Epithelial cell of proximal tubule (primary cell): ENCODE measurements at places on chromosomes 7 and 10. TPM values are rescaled to one million over a fixed set of nuclear protein-coding genes. Genes with fewer than 3 reads are reported as not detected.

GRCh38 chr10:97596101-97597082 is 6.9 kb downstream of the C10orf62 start:
- DNase-seq, result peak; percentile 78

- no peak for DNase-seq
Measured at GRCh38 chr10:124345521-124345920, 73.2 kb downstream of the OAT start.

DNA sequence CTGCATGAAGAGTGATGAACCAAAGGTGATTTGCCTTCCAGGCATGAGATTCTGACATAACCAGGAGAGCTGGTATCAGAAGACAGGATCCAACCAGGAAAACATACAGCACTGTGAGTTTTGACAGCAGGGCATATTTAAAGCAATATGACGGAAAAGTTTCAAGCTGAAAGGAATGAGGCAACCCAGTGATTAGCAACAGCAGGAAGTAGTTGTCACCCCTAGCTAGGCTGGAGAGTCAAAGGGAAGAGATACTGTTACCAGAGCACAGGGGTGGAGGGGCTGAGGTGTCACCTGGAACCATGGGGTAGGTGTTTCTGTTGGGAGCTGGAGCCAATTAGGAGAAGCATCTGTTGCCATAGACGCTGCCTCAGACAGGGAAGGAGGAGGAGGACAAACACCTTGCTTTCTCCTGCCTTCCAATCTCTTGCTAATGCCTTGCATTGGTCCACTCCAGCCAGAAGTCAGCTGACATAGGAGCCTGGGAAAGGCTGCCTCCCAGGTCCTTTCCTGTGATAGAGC is 125.4 kb upstream of the SORCS3 start:
- no peak for DNase-seq

GRCh38 chr10:69088801-69089501 is 1.0 kb downstream of the SRGN start:
- DNase-seq, result no peak

DNA sequence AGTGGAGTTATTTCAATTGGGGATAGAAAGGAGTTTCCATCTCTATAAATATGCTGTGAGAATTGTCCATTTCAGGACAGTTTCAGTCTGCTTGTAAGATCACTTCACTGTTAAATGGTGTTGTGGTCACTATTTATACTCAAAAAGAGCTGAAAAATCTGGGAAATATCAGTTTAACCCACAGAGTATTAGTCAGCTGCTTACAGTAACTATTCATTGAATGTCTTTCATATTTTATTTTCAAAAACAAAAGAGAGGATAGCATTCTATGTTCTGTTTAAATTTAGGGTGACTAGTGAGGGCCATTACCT is 85.4 kb upstream of the PLXDC2 start:
- no peak for DNase-seq

DNA sequence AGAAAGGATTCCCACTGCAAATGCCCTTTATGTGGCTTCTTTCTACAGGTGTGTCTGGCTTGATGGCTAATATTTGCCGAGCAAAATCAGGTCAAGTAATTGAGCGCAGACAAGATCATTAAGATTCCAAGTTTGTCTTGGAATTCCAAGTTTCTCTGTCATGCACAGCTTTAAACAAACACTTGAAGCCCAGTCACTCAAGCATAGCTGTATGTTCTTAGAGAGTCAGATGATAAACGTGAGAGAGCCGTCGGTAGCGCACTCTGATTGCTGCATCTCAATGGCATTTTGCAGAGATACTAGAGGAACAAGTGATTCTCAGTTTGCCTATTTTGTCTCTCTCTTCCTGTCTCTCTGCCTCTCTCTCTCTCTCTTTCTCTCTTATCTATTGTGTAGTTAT is 658 bp downstream of the DMBT1 start:
- peak; percentile 61 for DNase-seq

DNA sequence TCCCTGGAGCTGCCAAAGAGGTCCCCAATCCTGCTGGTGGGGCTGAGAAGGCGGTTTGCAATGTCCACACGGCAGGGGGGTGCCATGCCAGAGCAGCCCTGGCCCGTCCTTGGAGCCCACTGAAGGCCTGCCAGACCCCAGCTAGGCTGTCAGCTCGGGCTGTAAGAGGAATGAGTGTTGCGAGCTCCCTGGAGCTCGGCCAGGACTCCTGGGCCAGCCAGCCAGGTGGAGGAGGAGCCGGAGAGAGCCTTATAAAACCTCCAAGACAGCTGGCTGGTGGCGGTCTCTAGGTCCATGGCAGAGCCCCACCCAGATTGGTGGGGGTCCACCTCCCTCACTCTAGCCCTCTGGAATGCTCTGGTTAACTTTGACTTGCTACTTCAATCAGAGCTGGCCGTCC is 55.1 kb upstream of the CALN1 start:
- DNase-seq, result no peak

GRCh38 chr10:75708060-75708459 is 276.6 kb downstream of the LRMDA start:
- DNase-seq, result no peak

LRRC27 gene
- total RNA-seq, result 3.1 and 5.8 TPM in 2 replicates

GRID2IP gene
- total RNA-seq, result not detected in 2 replicates
